ENCODE measurements at places on chromosomes 7 and 10. TPM values are rescaled to one million over a fixed set of nuclear protein-coding genes. Genes with fewer than 3 reads are reported as not detected.

GRCh38 chr7:51058764-51059163 is 257.8 kb downstream of the COBL start:
- no peak overlapping the region for H3K27ac ChIP-seq
- DNase-seq, result no peak
- H3K4me3 ChIP-seq, result no peak overlapping the region
- H3K4me1 ChIP-seq, result no peaks in the 10 kb centered on the region

DNA sequence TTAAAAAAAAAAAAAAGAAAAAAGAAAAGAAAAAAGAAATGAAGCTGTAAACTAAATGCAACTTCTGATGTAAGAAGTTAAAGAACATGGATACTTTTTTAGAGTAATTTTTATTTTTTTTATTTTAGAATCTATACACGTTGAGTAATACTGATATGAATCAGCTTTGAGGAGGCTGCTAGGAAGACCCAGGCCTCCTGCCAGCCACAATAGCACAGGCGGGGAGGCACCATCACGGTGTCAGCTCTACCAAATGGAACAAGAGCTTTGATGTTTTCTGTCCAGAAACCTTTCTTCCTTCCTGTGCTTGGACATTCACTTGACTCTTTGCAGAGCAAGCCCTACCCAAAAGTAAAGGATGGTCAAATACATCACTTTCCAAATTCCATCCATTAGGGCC is 45.3 kb upstream of the EGR2 start:
- H3K4me1 ChIP-seq, result peaks cover 43% of the 10 kb centered on the region
- no peaks in the 10 kb centered on the region for H3K27me3 ChIP-seq
- H3K27ac ChIP-seq, result no peak overlapping the region
- H3K36me3 ChIP-seq, result no peaks in the 10 kb centered on the region

DNA sequence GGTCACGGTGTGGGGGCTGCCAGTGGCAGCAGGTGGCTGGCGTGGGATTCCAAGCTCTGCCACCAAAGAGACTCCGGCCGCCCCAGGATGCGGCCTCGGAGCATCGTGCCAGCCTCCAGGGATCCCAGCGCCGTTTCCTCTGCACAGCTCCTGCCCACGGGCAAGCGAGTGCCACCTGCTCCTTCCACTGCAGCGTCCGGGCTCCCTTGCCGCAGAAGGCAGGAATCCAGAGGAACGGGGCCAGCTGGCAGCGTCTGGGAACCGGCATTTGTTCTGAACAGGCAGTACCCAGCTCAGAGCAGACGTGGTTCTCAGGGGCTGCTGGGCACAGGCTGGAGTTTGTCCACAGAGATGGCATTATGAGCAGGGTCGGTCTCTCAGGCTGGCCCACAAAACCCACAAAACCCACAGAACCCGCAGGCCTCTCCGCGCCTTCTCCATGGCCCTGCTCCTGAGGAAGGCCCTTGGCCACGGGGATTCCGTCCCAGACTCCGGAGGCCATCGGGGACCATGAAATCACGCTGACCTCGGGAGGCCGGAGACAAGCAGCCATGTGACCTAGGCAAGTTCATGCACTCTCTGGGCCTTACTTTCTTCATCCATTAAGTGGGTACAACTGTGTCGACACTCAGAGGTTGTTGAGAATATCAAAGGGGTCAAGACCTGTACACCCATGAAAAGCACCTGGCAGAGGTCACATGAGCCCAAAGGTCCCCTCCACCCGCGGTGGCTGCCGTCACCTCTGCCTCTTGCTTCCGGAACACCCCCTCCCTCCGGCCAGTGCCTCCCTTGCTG is 72.1 kb upstream of the TNRC18 start:
- H3K27ac ChIP-seq, result no peak overlapping the region
- no peaks in the 10 kb centered on the region for H3K27me3 ChIP-seq
- H3K36me3 ChIP-seq, result no peaks in the 10 kb centered on the region
- DNase-seq, result no peak

DNA sequence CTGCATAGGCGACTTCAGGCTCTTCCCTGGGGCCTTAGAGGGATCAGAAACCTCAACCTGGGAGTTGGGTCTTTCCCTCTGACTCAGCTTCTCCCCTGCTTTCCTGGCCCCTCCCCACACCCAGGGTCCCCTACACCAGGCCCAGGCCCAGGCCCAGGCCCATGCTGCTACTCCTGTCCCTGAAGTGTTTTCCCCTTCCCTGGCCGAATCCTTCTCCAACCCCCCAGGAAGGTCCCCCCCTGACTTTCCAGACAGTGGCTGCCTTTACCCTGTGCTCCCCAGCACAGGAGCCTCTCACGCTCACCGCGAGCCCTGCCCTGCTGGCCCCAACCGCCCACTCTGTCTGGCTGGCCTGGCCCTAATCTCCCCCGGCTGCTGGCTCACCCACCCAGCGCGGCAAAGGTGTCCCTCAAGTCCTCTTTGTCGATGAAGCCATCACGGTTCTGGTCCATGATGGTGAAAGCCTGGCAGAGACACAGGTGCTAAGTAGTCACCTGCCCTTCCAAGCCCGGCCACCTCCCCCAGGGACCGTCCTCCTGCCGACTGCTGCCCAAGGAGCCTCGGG is 6.4 kb downstream of the MYL10 start:
- no peaks in the 10 kb centered on the region for H3K36me3 ChIP-seq
- no peak for DNase-seq
- peaks cover 31% of the 10 kb centered on the region for H3K27me3 ChIP-seq
- H3K27ac ChIP-seq, result no peak overlapping the region
- H3K4me1 ChIP-seq, result peaks cover 16% of the 10 kb centered on the region
- H3K4me3 ChIP-seq, result no peak overlapping the region

DNA sequence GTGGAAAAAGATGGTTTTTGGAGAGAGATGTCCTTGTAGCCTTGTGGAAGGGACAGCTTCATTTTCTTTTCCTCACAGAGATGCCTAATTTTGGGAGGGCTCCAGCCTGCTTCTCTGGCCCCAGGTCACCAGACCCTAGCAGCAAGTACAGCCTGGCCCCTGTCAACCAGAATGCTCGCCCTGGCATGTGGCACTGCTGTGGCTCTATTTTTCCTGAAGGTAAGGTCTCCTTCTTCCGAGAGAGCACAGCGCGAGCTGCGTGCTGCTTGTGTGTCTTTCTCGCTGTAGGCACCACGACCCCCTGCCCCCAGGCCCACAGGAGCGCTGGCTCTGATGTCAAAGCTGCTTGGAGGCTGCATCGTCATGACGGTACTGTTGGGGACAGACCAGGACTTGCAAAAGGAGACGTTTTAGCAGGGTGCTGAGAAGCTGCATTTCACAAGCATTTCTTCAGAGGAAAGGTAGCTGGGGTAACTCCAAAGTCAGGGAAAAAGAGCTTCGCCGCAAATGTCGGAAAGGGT is 58.7 kb downstream of the CLEC2L start:
- no peaks in the 10 kb centered on the region for H3K27me3 ChIP-seq
- H3K36me3 ChIP-seq, result peaks cover 15% of the 10 kb centered on the region
- H3K27ac ChIP-seq, result no peak overlapping the region
- no peak for DNase-seq

Gene CPED1
- 4.3 TPM for total RNA-seq
